SHP77 (cell line): ENCODE measurements at places on chromosomes 12 and 14.

DNA sequence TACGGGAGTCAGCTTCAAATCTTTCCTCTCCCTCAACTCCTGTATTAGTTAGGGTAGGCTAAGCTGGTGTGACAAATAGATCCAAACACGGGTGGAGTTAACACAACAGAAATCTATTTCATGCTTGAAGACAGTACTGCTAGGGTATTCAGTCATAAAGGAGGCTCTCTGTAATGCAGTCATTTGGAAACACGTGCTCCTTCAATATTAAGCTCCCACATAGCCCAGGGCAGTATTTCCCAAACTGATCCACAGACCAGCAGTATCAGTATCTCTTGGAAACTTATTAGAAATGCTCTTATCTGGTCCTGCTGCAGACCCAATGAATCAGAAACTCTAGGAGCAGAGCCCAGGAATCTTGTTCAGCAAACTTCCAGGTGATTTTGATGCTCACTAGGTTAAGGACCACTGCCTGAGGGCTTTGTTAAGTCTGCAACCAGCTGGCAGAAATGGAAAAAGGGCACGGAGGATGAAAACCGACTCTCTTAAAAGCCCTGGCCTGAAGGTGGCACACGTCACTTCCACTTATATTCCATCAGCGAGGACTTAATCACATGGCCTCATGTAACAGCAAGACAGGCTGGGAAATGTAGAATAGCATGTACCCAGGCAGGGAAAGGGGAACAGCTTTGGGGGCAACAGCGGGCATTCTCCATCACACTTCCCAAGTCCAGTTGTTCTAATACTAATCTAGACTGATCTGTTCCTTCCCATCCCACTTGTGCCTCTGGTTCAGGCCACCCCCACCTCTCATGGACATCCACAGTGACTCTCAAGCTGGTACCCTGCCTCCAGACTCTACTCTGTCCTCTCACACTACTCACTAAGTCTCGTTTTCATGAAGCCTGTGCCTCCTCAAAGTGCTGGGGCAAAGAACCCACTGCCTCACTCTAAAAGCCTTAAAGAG lies 38.2 kb upstream of the RIC8B start:
- no peak for DNase-seq

- DNase-seq = no peak
These were observed 188.0 kb downstream of the EXOC5 start for GRCh38 chr14:57080691-57081090.

GRCh38 chr14:67970923-67971322 lies 151.3 kb downstream of the RAD51B start:
- no peak for DNase-seq

DNA sequence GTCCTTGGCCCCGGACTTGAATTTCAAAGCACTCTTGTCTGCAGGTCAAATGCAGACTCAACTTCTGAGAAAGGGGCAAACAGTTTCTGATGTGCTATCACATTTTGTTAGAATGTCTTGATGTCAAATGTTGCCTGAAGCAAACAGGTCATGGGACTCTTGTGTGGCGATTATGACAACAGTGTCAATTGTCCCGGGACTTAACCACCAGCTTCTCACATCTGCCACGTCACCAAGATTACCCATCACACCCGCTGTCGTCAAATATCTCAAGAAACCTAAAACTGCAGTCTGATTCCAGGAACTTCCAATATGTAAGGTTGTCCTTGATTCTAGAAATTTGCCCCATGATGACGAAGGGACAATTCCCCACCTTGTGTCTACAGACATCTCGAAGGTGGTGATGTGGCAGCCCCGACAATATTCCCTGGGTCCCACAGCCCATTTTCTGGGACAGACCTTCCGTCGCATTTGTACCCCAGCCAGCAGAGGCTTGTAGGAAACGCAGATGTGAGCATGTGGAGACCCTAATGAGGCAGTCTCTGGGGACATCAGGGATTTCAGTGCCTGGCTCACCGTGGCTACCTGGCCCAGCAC lies 21.3 kb downstream of the LRTM2 start:
- DNase-seq = no peak

DNA sequence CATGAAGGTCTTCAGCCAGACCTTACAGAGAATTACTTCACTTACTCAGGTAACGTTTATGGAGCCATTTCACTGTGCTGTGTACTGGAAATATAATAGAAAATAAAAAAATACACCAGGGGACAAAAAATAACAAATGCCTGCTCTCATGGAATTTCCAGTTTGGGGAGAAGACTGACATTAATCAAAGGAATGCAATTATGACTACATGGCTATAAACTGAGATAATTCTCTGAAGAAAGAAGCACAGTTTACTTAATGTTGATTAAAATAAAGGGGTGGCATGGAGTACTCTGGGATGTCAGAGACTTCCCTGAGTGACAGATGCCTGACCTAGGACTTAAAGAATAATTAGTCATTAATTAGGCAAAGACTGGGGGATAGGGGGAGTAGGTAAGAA lies 59.0 kb downstream of the DENND5B start:
- DNase-seq = no peak

- no peak for DNase-seq
These were observed 5.4 kb downstream of the PSMD9 start for GRCh38 chr12:121893961-121894460.

DNA sequence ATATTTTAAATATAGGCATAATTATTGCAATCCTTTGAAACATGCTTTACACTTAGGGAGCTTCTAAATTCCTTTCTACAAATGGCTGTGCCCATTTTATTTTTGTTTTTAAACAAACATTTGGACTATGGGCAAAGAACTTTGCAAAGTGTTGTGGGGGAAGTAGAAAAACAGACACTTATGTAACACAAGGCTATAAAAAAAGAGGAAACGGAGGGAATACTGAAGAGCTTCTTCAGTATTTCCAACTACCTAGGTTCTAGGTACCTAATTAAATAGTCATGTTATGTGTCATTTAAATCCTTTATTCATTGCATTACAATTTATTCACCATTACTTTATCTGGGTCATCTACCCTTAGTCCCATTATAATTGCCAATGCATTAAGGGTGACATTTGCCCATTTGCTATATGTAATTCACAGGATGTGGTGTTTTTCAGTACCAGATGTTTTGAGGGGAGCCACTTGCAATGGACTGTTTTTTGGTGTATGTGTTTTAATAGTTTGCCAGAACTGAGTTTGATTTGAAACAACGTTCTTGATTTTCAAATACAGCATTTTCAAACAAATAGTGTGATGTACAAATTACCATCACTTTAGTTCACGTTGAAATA lies 1.5 kb upstream of the MSRB3 start:
- DNase-seq = no peak

GRCh38 chr14:48598458-48598857 lies 923.1 kb upstream of the MDGA2 start:
- no peak for DNase-seq

DNA sequence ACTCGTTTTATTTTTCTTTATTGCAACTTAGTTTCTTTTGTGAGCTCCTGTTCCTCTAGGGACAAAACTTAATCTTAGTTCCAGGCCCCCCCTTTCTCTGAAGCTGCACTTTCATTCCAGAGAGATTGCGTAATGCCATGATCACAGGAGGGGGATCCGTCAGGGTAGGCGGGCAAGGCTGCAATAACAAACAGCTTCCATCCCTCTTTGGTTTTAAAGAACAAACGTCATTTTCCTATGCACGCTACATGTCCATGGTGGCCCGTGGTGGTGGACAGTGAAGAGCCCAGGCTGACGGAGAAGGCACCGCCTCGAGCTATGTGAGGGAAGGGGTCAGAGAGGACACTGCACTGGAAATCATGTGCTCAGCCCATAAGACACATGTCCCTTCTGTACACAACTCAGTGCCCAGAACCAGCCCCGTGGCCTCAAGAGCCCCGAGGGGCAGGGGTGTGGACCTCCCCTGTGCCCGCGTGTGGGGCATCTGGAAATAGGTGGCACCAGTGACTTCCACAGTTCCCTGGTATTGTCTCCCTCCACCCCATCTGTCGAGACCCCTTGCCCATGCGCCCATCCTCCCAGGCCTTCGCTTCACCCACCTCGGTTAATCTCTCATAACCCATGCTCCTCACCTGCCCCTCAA lies 161.4 kb downstream of the ADGRD1 start:
- DNase-seq = no peak

DNA sequence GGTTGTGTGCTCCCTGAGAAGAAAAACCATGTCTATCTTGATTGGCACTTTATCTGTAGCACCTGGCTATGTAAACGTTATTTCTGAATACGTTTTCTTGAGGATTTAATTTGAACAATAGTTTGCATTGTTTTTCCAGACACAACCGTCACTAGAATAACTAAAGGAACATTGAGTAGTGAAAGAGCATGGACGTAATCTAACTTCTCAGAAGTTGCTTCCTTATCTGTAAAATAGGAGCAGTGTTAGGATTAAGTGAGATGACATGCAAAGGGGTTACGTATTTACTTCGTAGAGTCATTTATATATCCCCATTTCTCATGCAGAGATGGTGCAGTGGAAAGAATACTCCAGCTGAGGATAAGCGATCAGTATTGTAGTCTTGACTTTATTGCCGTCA lies 8.1 kb downstream of the AEBP2 start:
- no peak for DNase-seq

DNA sequence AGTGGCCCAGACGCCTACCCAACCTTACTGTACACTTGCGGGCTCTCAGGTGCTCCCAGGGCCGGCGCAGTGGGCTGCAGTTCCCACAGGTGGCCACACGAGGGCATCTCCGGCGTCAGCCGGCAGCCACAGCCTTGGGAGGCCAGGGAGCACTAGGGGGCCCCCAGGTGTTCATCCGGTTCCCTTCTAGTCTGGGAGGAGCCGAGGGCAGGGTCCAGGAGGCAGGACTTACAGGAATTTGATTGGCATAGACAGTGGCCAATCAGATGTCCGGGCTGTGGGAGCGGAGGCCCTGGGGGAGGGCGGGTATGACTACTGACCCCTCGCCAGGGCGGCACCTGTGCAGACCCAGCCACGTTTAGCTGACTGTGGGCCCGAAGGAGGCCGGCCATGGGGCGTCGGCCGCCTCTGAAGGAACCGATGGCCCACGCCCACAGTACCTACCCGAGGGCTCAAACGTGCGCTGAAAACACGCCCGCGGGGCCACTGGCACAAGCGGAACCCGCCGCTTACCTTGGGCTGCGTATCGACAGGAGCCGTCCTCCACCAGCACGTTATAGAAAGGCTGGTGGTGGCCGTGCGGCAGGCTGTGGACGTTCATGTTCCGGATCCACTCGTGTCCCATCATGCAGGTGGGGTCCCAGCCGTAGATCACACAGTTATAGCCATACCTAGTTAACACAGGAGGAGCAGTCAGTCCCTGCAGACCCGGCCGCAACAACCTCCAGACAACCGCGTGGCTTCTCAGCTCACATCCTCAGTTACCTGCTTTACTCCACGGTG lies 34.8 kb downstream of the FBXO21 start:
- DNase-seq = peak; percentile 94

- DNase-seq = no peak
These were observed 85.5 kb upstream of the PTPRB start for GRCh38 chr12:70722584-70723343.

- no peak for DNase-seq
These were observed 35.1 kb downstream of the NCOR2 start for GRCh38 chr12:124532331-124532750.

DNA sequence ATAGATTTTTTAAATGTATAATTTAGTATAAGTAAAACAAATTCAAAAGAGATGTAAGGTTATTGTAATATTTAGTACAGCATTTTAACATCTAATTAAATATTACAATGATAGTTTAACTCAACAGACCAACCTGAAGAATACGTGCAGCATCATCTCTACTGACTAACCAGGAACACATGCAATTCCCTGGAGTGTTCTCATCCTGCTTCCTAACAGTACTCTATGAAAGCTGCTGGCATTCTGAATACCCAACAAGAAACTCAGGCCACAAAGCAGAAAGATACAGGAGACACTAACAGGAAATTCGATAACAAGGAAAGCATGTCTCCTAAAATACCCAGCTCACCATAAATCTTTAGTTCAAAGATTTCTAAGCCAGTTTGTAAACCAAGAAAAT lies 58.3 kb downstream of the CEP83 start:
- DNase-seq = no peak

GRCh38 chr12:6434205-6435140 lies 10.3 kb upstream of the CD27 start:
- DNase-seq = no peak

GRCh38 chr14:81971911-81972310 lies 438.3 kb upstream of the SEL1L start:
- DNase-seq = no peak

DNA sequence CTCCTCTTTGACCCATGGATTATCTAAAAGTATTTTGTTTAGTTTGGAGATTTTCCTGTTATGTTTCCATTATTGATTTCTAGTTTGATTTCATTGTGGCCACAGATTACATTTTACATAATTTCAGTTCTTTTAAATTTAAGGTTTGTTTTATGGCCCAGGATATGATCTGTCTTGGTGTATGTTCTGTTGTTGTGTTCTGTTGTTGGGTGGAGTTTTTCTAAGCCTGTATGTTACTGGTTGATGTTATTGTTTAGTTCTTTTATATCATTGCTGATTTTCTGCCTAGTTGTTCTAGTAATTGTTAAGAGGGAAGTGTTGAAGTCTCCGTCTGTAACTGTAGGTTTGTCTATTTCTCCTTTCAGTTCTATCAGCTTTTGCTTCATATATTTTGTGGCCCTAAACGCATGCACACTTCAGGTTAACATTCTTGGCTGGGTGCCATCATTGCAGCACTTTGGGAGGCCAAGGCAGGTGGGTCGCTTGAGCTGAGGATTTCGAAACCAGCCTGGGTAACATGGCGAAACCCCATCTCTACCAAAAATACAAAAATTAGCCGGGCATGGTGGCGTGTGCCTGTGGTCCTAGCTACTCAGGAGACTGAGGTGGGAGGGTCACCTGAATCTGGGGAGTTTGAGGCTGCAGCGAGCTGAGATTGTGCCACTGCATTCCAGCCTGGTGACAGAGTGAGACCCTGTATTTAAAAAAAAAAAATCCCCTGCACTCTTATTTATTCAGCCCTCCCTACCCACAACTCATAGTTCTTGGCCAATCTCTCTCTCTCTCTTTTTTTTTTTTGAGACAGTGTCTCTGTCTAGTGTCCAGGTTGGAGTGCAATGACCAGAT lies 28.1 kb upstream of the CFL2 start:
- DNase-seq = no peak

DNA sequence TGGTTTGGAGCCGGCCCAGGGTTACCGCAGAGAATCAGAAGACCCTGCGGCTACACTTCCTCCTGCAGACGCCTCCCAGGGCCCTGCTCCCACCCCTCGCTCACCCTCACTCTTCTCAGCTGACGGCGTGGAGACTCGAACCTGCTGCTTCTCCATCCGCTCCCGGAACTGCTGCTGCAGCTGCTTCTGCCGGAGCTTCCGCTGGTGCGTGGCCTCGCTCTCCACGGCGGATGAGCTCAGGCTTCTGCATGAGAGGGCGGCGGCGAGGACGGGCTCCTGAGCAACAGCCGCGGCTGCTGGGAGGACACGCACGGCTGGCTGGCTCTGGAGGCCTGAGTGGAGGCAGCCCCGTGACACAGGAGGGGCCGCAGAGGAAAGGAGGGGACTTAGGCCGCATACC lies 33.3 kb downstream of the RAD52 start:
- no peak for DNase-seq

- DNase-seq = no peak
These were observed 318.1 kb upstream of the PDE3A start for GRCh38 chr12:20050221-20050620.

GRCh38 chr12:5051334-5051733 lies 7.7 kb downstream of the KCNA5 start:
- no peak for DNase-seq
